ENCODE measurements at places on chromosomes 2 and 18. TPM values are rescaled to one million over a fixed set of nuclear protein-coding genes. Genes with fewer than 3 reads are reported as not detected.
A peak's percentile ranks its signal among the peaks of the same experiment; 100 is the strongest.

TEX51 gene
- total RNA-seq = not detected

TRIB2 gene
- total RNA-seq = 84.5 TPM

HRH4 gene
- 0.23 TPM for total RNA-seq

ARL5A gene
- total RNA-seq = 39.9 TPM

UBE2E3 gene
- 48.5 TPM for total RNA-seq

NGEF gene
- not detected for total RNA-seq

INHBB gene
- not detected for total RNA-seq

GRCh38 chr2:177543007-177543760, 150.6 kb downstream of the AGPS start:
- no peak for DNase-seq

DNA sequence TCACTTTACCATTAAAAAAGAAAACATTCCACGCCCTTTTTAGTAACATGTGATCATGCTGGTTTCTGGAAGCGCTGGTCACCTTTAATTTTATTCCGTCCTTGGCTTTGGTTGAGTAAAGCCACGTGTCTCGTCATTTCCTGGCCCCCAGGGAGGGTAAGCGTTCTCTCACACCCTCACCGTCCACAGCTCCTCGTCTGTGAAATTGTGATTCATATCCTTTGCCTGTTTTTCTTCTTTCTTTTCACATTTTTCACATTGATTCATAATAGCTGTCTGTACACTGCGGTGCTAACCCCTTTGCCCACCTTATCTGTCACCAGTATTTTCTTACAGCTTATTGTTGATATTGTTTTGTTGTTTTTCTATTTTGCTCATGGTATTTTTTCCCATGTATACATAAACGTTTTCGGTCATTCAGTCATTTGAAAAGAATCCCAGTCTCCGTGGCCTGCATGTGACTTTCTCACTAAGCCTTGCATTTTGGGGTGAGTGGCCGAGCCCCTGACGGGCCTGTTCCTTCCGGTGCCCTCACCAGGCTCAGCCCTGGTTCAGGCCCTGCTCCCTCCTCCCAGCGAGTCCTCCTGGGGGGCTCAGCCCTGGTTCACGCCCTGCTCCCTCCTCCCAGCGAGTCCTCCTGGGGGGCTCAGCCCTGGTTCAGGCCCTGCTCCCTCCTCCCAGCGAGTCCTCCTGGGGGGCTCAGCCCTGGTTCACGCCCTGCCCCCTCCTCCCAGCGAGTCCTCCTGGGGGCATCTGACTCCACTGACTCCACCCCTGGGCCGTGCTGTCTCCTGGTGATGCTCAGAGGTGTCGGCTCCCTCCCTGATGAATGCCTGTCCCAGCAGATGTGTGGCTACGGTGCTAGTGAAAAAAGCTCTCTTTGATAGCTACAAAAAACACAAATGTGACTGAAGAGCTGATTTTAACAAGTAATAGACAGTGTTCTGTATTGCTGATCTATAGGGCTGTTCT, 249.7 kb upstream of the PXDN start:
- DNase-seq = no peak

GRCh38 chr2:73103018-73103542, 9.7 kb downstream of the RAB11FIP5 start:
- no peak for DNase-seq

GRCh38 chr2:13537771-13538349, 821.1 kb downstream of the TRIB2 start:
- DNase-seq = no peak

- no peak for DNase-seq
These were observed 427.5 kb downstream of the PARD3B start for GRCh38 chr2:204972606-204973336.

DNA sequence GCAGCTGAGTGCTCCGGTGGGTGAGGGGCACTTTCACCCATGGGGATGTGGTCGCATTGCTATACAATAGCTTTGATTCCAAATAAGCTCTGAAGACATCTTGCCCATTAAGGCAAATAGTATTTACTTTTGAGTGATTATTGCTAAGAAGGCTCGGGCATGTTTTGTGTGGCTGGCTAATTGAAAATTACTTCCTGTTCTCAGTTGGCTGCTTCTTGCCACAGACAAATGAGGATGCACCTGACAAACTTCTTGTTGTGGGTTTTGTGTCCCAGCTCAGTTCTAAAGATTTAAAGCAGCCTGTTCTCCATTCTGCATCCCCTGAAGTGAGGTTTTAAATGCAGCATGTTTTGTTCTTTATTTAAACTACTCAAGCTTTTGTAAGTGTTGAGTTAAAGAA, 88.3 kb downstream of the KCNS3 start:
- DNase-seq = no peak

- DNase-seq = no peak
These were observed 1.0 kb upstream of the HDAC4 start for GRCh38 chr2:239401881-239402233.

GRCh38 chr18:13353084-13353823, 134.7 kb downstream of the LDLRAD4 start:
- DNase-seq = peak; percentile 55

DNA sequence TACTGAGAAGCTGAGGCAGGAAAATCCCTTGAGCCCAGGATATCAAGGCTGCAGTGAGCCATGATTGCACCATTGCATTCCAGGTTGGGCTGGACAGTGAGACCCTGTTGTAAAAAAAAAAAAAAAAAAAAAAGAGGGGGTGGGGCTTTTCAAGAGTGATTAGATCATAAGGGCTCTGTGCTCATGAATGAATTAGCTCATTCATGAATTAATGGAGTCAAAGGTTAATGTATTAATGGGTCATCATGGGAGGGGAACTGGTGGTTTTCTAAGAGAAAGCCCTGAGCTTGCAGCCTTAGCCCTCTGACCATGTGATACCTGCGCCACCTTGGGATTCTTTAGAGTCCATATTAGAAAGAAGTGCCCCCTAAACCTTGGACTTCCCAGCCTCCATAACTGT, 4.5 kb downstream of the SLC19A3 start:
- DNase-seq = no peak

DNA sequence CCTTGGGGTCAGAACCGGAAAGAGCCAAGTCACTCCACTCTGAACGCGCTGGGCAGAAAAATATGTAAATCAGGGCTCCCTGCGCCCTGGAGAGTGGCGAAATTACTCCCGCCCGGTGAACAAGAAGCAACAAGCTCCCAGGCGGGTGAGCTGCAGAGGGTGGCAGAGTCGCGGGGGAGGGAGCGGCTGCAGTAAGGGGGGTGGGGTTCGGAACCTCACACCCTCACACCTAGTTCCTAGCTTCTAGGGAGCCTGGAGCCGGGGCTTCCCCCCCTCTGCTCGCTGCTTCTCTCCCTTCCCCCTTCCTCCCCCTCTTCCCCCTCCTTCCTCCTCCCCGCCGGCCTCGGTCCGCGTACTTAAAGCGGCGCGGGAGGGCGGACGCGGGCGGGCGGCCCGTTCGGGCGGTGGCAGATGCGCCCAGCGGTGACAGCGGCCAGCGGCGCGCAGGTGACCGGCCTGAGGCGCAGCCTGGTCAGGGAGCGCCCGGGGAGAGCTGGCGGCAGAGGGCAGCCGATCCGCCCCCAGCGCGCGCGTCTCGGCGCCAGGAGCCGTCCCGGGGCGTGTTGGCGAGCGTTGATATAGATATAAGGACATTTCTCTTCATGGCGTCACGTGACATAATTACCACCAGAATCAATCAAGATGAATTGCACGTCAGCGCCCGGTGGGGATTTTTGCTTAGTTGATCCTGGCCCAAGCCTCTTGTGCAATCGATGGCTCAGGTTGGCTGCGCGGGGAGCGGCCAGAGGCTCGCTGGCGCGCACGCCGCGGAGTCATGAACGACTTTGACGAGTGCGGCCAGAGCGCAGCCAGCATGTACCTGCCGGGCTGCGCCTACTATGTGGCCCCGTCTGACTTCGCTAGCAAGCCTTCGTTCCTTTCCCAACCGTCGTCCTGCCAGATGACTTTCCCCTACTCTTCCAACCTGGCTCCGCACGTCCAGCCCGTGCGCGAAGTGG, at the start of gene HOXD11:
Gene HOXD11, plus strand, starts transcription at position 700 of the 959 bp plus-strand sequence. Its CDS starts 76 bp downstream, at position 776.
- no peak for DNase-seq

GRCh38 chr2:106552921-106553320, 65.8 kb downstream of the CD8B2 start:
- no peak for DNase-seq

DNA sequence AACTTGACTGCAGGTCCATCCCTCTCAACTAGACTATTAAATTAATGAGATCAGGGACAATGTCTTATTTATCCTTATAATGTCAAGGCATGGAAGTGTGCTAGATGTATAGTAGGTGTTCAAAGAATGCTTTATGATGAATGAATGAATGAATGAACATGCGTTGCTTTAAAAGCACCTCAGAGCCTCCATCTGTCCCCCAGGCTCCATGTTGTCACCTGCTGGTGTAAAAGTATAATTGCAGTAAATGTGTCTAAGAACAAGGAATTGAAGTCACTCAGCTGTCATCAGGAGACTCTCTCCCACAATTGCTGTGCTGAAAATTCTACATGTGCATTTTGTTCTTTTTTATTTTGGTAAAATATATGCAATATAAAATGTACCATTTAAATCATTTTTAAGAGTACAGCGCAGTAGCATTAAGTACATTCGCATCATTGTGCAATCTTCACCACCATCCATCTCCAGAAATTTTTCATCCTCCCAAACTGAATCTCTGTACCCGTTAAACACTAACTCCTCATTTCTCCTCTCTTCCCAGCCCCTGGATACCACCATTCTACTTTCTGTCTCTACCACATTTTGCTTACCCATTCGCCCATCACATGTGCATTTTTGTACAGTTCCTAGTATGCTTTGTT, 52.6 kb downstream of the GNAL start:
- peak; percentile 42 for DNase-seq

DNA sequence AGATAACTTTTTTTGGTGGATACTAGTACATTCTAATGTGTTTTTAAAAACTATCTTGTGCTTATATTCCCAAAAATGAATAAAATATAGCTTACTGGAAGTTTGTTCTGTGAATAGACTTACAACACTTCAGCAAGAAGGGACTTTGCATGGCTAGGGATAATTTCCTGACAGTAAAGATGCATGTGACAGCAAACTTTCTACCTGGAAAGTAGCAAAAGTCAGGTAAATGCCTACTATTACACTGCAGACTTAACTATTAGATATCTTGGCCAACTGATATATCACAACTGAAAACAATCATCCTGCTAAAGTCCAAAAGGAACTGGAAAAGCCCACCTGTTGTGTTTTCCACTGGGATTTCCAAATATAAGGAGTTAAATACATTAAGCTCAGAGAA, 1753.5 kb upstream of the CELF4 start:
- DNase-seq = no peak
